ENCODE measurements at places on chromosomes 11 and 22.

GRCh38 chr11:61023086-61023965 is 51.8 kb downstream of the CD6 start:
- peak; percentile 84 for DNase-seq

GRCh38 chr22:23182309-23183060 is 2.2 kb downstream of the BCR start:
- DNase-seq: peak; percentile 82

GRCh38 chr11:61187505-61188130 is 15.7 kb upstream of the PGA3 start:
- peak; percentile 86 for DNase-seq

DNA sequence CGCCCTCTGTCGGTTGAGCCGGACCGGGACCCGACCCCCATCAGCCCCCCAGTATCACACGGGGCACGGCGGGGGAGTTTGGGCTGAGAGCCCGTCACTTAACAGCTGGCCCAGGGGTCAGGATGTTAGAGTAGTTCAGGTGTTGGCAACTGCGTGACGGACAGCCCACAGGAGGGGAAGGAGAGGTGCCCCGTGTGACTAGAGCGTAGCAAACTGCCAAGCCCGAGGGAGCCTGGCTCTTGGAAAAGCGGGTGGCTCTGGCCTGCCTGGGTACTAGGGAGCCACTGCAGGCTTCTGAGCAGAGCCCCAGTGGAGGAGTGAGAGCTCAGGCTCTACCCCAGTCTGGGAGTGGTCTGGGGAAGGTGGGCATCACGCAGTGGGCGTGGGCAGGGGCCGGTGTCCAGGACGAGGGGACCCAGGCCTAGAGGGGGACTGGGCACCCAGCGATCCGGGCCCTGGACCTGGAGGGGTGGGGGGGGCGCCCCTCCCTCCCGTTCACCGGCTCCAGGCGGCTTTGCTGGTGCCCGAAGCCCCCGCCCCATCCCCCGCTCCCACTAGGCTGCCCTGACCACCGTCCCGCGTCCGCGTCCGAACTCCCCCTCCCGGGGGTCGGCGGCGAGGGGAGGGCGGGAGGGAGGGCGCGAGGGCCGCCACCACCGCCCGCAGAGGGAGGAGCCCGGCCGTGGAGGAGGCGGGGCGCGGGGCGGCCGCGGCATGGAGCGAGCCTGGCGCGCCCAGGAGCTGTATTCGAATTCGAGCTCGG is 24.4 kb downstream of the SHANK3 start:
- no peak for DNase-seq

- DNase-seq: no peak
These were observed 400.1 kb downstream of the TMEM135 start for GRCh38 chr11:87437844-87438223.

DNA sequence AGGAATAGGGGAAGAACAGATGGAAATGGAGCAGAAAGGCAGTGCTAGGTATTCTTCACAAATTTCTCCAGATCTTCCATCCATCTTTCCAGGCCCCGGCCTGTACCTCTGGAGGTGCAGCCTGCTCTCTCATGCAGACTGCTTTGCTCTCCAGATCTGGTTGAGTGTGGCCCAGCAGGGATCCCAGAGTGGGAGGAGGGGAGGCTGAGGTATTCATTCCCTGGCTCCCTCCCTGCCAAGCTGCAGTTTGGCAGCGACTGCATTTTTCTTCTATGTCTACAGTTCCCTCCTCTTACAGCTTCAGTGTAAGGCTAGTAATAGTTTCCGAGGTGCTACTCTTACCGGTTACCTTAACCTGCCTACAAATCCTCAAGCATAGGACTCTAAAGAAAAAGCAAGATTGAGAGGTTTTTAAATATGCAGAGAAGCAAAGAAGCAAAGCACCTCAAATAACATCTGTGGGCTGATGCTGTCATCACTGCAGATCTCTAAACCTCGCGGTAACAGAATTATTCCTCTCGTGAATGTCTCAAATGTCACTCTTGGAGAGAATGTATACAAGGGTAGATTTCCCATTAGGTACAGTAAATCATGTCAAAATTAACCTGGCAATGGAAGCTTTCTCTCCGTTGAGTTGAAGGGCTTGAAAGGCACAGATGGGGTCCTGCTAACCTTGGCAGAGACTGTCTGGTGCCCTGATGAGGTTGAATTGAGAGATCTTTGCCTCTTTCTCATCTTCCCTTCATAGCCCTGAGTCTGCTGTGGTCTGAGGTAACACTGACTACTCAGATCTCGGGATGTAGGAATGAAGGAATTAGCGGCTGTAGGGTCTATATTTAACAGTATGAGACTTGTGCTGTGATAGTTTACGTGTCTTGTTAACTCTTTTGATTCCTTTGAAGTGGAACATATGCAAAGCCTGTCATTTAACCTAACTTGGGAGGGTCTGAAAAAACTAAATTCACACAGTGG is 297.9 kb upstream of the C11orf87 start:
- no peak for DNase-seq

- no peak for DNase-seq
These were observed 650.7 kb downstream of the OPCML start for GRCh38 chr11:132881622-132882021.

GRCh38 chr11:68819362-68819761 is 22.4 kb downstream of the CPT1A start:
- no peak for DNase-seq

DNA sequence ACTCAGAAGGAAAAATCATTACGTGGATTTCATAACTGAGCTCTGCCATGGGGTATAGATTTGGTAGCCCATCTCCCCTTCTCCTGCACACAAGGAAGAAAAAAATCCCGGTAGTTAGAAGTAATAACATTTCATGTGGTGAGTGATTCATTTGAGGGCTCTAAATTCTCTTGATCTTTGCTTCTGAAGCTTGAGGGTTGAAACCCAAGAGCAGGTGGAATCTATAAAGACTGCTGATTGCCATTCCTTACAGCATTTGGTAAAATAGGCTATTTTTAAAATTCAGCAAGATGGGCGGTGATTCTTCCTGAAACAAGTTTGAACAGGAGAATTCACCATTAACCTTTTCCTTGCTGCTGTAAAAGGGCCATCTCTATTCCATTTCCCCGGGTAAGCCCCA is 266.1 kb downstream of the CADM1 start:
- no peak for DNase-seq

- no peak for DNase-seq
These were observed 357.8 kb downstream of the LARGE1 start for GRCh38 chr22:33562501-33562900.

- DNase-seq: no peak
These were observed 11.1 kb upstream of the SCGB1D4 start for GRCh38 chr11:62309991-62310390.

All from stimulated activated CD4-positive, alpha-beta T cell treated with anti-CD3 and anti-CD28 coated beads, Interleukin-4, amount 100 ng/mL, for 24 hours (primary cell).